ENCODE measurements at places on chromosomes 6 and 20. TPM values are rescaled to one million over a fixed set of nuclear protein-coding genes. Genes with fewer than 3 reads are reported as not detected.

TTLL9 gene
- 6.9 TPM for total RNA-seq

DNA sequence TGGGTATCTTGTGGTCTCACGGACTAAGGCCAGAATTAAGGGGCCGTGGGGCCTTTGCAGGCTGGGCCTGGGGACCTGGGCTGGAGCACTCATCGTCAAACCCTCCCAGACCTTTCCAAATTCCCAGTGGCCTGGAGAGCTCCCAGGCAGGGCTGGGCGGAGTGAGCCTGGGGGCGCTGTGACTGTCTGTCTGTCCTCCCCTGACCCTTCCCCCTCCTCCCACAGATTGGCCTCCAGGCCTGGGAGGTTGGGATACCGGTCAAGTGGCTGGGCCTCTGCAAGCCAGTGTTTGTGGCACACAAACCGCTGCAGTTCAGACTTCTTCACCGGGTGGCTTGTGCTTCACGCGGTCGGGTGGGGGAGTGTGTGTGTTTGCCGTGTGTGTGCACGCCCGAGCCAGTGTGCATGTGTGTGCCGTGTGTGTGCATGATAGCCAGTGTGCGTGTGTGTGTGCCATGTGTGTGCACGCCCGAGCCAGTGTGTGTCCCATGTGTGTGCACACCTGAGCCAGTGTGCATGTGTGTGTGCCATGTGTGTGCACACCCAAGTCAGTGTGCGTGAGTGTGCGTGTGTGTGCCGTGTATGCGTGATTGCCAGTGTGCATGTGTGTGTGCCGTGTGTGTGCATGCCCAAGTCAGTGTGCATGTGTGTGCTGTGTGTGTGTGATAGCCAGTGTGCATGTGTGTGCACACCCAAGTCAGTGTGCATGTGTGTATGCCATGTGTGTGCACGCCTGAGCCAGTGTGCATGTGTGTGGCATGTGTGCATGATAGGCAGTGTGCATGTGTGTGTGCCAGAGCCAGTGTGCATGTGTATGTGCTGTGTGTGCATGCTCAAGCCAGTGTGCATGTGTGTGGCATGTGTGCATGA is 6.3 kb downstream of the RBBP8NL start:
- no peak for DNase-seq

IMPG1 gene
- 2.4 TPM for total RNA-seq

DNA sequence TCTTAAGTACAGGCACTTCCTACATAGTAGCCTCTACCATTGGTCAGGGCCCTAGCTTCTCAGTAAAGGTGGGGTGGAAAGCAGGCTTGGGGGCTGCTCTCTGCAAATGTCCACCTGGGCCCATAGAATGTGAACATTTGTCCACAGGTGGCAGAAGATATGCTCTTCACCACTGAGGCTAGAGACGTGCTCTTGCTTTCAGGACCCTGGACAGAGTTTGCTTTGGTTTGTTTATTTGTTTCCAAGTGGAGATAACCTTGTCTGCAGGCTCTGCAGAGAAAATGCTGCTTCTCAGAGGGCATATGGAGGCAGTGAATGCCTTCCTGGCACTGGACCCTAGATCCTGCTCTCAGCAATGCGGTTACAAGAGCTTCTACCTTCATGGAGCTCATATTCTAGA is 129.0 kb downstream of the F13A1 start:
- no peak for DNase-seq

DNA sequence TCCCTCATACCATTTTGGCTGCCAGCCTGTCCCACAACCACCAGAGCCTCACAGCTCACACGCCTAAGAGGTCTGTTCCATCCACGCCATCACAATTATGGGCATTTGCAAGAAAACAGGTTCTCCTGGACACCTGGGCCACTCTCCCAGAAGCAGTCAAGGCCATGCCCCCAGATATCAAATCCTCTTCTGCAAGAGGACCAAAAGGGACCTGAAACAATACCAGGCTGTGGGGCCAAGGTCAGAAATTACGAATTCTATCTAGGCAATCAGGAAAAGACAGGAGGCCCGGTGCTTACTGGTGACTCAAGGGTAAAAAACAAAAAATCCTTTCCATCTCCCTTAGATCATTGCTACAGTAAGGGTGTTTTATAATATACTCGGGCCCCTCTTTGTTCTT is 69.8 kb downstream of the ZMYND8 start:
- DNase-seq, result no peak

CABLES2 gene
- 14.4 TPM for total RNA-seq

DNA sequence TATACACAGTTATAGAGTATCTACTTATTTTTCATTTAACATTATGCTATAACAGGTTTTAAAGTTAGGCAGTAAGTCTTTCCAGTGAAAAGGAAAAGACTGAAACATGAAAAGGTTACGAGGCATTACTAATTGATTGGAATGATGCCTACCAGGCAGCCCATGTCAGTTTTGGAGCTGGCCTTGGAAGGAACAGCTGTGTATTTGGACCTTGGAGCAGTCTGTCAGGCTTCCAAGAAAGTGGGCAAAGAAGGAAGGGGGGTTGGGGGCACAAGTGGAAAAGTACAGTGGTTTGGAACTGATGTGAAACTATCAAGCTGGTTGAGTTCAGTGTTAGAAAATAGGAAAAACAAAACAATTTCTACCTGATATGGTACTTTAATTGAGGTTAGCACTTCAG is 41.7 kb downstream of the SLC16A10 start:
- peak; percentile 10 for DNase-seq

DNA sequence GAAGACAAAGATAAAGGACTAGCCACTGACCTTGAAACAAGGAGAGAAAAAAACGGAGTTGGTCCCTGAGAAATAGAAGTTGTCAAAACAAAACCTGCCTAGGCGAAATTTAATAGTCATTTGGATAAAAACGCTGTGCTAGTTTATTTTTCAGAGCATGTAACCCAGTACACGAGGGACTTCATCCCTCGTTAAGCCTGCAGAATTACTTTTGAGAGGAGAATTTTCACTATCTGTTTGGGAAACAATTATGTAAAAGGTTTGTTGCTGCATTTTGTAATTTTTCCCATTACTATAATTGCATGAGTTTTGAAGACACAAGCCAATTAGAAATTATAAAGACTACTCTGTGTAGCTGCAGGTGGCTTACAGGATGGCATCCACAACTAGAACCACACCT is 71.6 kb upstream of the MAP3K7 start:
- DNase-seq, result no peak

DNA sequence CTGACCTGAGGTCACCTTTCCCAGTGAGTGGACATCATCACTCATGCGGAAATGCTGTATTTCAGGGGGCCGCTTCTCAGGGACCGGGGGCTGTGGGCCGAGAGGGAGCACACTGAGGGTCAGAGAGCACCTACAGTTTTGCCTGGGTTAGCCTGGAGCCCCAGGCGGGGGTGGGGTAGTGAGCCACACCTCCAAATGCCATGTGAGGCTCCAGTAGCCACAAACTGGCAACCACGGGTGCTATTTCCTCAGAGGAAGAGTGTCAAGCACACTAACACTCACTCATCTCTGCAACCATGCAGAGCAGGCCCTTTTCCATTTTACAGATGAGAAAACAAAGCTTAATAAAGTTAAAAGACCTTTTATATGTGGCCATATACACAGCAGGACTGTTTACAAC is 4.7 kb downstream of the EHMT2 start:
- DNase-seq, result no peak

CD93 gene
- total RNA-seq, result 1.9 TPM

PGC gene
- total RNA-seq, result 1.6 TPM

DNA sequence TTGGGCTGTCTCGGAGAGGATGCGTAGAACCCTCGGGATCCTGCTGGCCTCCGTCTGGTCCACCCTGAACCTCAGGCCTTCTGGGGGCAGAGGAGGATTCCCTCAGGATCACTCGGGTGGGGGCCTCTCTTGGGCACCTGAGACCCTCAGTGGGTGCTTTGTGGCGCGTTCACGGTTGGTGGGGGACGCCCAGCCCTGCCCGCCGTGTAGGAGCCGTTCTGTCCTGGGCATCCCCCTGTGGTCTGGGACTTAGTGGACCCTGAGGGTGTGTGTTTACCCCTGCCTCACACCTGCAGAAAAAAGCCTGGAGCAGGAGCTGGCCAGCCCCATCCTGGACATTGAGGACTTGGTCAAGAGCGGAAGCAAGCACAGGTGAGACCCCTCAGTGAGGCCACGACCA is 7.6 kb downstream of the RTEL1 start:
- no peak for DNase-seq

All from dorsolateral prefrontal cortex (tissue), 122 donors.